Left lung (tissue), 14 donors: ENCODE measurements at places on chromosomes 4 and X.
A peak's percentile ranks its signal among the peaks of the same experiment; 100 is the strongest.

GRCh38 chr4:183347566-183347965 lies 25.3 kb upstream of the CLDN24 start:
- DNase-seq, result no peak

- DNase-seq, result no peak
These were observed 233.5 kb upstream of the GYPA start for GRCh38 chr4:144374065-144374464.

DNA sequence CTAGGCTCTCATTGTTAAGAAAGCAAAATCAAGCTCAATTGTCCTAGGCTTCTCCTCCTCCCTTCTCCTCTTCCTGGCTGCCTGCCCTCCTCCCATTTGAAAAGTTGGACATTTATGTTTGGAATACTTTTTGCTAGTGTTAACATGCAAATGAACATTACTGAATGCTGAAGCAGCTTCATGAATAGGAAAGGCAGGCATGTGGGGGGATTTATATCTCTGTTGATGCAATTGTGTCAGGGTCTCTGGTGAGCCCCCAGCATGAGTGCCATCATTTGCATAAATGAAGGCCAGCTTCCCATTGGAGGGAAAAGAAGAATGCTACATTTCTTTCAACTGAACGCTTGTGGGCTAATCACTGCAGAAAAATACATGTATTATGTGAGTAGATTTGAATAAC lies 160.1 kb upstream of the NDST3 start:
- no peak for DNase-seq

DNA sequence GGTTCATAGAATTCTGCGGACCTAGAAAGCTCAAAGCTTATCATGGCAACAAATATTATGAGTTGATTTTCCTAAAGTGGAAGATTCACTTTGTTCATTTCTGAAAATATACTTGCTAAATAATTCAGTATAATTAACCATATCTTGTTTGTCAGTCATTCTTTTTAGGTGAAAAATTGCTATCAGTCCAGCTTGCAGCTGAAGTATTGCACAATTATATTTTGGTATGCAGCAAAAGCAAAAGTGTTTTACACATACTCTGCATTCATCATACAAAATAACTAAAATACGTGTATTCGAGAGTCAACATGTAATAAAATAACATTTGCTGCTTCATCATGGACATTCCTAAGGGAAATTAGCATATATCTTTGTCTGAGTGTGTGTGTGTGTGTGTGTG lies 24.8 kb downstream of the DKK2 start:
- DNase-seq, result no peak

DNA sequence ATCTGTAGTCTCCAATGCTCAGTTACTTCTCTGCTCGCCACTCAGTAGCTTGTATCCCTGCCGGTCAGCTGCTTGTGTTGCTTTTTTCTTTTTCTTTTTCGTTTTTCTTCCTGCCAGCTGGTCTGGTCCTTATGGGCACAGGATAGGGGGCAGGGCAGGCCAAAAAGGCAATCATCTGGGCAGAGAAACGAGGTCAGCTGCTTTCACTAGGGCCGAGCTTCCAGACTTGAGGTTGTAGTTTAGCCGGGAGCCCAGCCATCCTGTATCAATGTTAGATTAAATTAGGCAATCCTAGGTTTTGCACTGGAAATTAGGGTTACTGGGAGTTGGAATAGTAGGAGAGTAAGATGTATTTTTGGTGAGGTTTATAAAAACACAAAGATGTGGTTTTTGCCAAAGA lies 3.4 kb downstream of the ARSF start:
- no peak for DNase-seq

GRCh38 chr4:15420642-15421041 lies 7.2 kb upstream of the C1QTNF7 start:
- no peak for DNase-seq

DNA sequence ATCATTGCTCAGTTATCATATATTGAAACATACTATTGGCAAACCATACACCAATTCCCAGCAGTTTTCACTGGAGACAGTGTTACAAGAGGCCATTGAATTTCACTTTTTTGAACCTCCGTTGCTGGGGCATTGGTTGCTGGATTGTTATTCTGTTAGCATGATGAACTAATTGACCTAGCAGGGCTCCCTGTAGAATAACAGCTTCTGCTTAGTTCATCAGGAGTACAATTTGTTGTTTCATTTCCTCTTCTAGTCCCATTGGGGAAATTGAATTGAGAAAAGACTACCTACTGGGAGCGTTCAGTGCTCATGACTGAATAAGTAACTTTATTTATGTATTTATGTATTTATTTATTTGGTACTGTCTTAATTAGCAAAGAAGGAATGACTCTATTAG lies 151.6 kb downstream of the SLIT2 start:
- no peak for DNase-seq

- DNase-seq, result no peak
These were observed 538.1 kb downstream of the STIM2 start for GRCh38 chr4:27398631-27399310.

GRCh38 chr4:54840992-54841768 lies 183.4 kb downstream of the KIT start:
- DNase-seq, result no peak

GRCh38 chr4:112093636-112094202 lies 51.5 kb upstream of the FAM241A start:
- no peak for DNase-seq

GRCh38 chr4:7242766-7243165 lies 50.4 kb downstream of the SORCS2 start:
- DNase-seq, result peak; percentile 59

GRCh38 chrX:35406386-35406785 lies 391.8 kb upstream of the MAGEB16 start:
- DNase-seq, result no peak

DNA sequence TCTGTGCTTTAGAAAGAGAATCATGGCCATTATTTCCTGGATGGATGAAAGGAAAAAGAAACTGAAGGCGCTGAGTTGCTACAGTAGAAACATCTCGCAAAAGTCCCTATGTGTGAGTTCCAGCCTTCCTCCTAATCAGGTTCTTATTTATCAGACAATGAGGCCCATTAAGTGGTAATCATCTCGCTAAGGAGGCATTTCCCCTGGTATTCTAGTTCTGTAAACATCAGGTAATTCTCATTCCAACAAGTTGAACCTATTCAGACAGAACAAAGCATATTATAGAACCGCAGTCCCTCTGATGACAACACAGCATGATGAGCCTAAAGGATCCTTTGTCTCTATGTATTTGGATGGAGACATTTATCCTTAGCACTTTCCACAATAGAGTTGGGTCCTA lies 205.7 kb upstream of the MAOA start:
- DNase-seq, result no peak

DNA sequence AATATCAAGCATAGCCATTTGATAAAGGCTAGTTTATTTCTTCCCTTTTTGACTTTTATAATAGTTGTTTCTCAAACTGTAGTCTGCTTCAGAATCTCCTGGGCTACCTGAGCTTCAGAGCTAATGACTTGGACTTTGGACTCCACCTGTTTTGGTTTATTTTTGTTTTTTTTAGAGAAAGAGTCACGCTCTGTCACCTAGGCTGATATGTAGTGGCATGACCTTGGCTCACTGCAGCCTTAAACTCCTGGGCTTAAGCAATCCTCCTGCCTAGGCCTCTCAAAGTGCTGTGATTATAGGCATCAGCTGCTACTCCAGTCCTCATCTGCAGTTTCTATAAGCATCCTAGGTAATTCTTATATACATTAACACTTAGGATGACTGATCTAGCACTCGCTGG lies 90.5 kb downstream of the DDIT4L start:
- DNase-seq, result no peak

DNA sequence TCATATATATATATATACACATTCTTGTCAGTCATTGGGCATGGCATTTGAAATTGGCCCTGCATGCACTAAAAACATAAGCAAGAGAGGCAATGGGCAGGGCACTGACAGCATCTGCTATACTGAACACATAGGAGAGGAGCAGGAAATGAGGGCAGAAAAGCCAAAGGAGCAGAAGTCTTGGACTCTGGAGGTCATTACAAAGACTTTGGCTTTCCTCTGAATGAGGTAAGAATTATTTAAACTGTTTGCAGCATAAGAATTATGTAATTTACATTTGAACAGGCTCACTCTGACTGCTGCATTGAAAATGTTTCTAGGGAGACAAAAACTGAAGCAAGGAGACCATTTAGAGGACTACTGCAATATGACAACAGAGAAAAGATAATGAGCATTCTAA lies 396.5 kb downstream of the PRDM5 start:
- no peak for DNase-seq

GRCh38 chrX:17081968-17082367 lies 135.5 kb downstream of the REPS2 start:
- DNase-seq, result no peak
